ENCODE measurements at places on chromosomes 3 and 15.
A peak's percentile ranks its signal among the peaks of the same experiment; 100 is the strongest.

DNA sequence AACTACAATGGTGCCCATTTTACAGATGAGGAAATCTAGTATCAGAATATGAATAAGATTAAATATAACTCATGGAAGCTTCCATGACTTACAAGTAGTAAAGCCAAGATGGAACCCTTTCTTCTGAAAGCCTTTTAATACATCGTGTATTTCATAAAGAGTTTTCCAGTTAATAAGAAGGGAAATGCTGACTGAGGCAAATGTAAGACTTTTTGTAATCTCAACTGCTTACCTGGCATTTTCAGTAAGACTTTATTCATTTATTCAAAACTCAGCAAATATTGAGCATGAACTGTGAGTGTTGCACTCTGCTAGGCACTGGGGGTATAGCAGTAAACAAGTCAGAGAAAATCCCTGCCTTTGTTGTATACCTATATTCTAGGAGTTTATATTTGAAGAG lies 256.4 kb upstream of the THRB start:
- DNase-seq: no peak

DNA sequence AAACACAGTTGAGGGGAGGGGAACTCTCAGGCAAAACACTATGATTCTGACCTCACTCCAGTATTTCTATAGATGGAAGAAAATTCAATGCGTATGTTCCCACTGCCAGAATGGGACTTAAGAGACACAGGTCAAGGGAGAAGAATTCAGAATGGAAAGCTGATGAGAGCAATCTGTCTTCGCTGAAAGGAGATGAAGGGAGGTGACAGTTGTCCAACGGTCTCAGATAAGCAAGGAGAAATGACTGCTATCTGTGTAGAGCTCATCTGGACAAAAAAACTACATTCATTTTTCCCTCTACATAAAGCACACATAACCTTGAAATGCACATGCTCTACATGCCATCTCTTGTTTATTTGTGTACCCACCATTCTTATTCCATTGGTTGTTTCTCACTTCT lies 405.1 kb downstream of the LSAMP start:
- no peak for DNase-seq

DNA sequence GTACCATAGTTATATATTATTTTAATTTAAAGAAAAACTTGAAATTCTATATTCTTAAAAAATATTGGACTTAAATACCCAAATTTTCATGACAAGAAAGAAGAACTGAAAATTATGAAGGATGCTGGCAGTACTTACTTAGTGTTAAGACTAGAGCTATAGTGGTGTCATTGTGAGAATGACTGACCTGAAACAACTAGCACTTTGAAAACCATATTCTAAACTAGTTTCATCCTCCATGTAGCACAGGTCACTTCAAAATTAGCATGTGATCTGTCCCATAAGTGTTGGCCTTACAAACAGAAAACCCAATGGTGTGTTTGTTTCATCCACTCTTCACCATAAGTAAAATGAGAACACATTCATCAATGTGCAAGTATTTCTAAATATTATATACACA lies 208.6 kb downstream of the ZIC4 start:
- no peak for DNase-seq

DNA sequence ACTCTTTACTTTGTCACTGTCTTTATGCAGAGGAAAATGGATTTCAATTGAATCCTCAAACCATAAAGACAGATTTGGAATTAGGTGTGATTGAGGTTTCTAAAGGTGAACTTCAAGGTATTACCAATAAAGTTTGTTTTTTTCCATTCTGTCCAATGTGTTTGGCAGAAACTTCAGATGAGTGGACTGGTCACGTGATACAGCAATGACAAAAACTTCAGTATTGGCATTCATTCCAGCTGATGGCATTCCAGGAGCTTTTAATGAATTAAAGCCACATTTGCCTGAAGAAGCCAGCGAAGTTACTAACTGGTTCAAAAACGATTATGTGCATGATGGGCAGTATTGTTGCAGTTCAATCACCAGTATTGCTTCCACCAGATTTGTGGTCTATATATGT lies 4.5 kb upstream of the MASP1 start:
- no peak for DNase-seq

DNA sequence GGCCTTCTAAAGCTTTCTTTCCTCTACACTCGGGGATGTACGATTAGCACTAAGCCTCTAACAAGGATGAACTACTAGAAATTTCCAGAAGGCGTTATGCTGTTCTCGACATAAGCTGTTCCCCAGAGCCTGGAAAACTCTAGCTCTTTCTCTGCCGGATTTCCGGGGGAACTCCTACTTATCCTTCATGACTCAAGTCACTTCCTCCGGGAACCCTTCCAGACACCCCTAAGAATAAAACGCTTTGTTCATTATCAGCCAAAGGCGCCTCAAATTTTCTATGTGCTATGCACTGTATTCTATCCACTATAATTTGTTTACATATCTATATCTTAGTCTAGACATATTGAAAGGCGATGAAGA lies 455 bp upstream of the SNAP23 start:
- peak; percentile 49 for DNase-seq

DNA sequence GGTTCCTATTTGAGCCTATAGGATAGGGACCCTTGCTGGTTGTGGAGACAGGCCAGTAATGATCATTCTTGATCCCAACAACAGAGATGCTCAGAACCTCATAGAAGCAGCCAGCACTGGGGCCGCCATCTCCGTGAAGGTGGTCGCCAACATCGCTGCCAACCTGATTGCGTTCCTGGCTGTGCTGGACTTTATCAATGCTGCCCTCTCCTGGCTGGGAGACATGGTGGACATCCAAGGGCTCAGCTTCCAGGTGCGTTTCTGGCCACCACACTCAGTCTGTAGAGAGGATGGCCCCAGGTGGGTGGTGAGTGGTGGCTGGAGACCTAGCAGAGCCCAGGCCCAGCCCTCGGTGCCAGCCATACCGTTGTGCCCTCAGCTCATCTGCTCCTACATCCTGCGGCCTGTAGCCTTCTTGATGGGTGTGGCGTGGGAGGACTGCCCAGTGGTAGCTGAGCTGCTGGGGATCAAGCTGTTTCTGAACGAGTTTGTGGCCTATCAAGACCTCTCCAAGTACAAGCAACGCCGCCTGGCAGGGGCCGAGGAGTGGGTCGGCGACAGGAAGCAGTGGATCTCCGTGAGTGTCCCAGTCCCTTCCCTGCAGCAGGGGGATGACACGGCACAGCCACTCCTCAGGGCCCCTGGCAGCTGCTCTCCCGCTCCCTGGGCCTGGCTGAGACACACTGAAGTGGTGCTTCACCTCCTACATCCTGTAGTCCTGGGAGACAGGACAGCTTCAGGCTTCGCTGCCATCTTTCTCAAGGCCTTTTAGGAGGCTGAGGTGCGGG lies 46.5 kb upstream of the PDE8A start:
- no peak for DNase-seq

- no peak for DNase-seq
These were observed 96.8 kb downstream of the BBX start for GRCh38 chr3:107619549-107619948.

DNA sequence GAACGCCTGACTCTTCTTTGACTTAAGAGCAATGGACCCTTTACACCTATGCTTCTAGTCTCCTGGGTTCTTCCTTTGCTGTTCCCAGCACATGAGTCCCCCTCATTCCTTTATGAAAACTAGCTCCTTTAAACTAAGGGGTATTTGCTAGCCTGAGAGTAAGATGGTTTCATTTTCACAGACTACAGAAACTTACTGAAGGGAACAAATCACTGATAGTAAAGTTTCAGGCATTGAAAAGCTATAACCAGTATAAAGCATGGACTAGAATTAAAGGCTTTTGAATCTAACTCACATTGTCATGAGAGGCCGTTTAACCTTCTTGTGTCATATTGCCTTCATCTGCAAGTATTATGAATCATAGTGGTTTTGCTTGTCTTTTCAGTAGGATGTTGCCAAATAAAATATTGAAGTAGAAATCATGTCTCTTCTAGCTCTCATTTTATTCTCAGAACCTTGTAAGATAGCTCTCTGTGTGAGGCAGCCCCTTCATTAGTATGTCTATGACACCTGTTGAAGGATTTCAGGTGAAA lies 765.9 kb downstream of the NR2F2 start:
- DNase-seq: no peak

- no peak for DNase-seq
These were observed 9.0 kb upstream of the GNB4 start for GRCh38 chr3:179460260-179460659.

DNA sequence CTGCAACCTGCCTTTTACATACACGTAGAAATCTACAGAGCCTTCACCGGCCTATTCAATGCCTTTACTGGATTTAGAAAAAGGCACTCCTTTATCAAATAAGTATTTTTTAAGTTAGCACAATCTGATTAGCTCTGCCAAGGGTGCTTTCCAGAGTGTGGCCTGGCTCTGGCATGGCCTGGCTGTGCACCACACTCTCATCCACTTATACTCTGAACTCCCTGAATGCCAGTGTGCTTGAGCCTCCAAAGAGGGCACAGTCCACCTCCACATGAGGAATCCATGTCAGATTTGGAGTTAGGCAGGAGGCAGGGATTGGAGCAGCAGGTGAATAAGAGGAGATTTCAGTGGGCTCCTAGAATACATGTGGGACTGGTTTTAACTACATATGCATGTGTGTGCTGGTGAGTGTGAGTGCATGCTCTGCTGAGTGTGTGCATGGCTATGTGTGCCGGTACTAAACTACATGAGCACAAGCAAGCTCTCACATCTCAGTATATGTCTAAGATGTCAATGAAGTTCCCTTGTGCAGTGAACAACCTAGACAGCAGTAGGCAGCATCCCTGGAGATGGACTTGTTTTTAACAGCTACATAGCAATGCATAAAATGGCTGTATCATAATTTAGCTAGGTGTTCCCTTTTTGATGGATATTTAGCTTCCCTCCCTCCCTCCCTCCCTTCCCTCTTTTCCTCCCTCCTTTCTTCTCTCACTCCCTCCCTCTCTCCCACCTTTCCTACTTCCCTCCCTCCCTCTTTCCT lies 17.8 kb upstream of the ZFAND6 start:
- no peak for DNase-seq

DNA sequence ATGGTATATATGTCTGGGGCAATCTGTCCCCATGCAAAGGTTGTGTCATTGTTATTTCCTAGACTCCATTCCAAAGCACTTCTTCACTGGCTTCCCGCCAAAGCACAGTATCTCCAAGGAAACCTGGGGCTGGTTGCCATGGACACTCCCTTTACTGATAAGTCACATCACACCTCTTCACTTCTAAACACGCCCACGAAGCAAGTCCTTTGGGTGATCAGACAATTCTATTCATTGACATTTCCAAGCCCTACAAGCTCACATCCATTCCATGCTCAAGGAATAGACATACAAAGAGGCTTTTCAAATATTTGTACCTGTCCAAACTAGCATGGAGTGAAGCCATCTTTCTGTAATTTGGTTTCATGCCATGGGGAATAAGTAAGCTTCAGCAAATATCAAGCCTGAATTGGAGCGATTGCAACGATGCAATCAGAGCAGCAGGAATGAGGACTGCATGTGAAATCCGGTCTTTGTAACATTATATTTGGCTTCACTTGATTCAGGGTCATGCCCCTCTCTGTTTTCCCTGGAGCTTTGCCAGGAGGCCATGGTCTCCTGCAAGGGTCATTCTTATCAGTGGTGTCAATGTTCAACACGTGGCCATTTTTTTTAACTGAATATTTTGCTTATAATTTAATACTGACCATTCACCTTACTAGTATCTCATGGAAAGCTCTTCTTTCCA lies 201.6 kb upstream of the TMC3 start:
- DNase-seq: no peak

- no peak for DNase-seq
These were observed 705 bp downstream of the NIPA2 start for GRCh38 chr15:22839046-22839695.

- no peak for DNase-seq
These were observed 45.4 kb downstream of the PDE8A start for GRCh38 chr15:85027033-85027380.

GRCh38 chr3:183131186-183131725 lies 31.3 kb downstream of the LAMP3 start:
- DNase-seq: no peak

- peak; percentile 56 for DNase-seq
These were observed 181.0 kb downstream of the UACA start for GRCh38 chr15:70582143-70582945.

DNA sequence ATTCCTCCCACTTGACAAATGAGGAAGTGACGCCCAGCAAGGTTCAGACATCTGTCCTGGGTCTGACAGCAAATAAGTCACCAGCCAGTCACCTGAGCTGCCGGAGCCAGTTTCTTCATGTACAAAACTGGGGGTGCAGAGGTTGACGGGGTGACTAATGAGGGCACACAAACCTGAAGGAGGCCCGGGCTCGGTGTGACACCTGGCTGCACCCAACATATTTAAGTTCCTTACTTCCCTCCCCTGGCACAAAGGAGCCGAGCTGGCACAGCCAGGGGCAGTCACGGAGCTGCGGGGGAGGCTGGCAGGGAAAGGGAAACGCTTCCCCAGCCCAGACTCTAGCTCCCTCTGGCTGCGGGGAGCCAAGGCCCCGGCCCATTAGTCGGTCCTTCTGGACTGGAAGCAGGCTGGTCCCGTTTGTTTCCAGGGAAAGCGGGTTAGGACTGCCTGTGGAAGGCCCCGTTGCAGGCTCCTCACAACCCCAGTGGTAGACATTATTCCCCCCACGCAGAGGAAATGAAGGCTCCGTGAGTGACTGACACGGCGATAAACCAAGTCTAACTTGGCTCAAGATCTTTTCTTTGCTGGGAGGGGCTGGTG lies 2.3 kb downstream of the FBXL22 start:
- DNase-seq: peak; percentile 53

GRCh38 chr3:55164191-55164590 lies 236.3 kb upstream of the LRTM1 start:
- DNase-seq: no peak

GRCh38 chr15:66946578-66947164 lies 118.7 kb upstream of the SMAD3 start:
- peak; percentile 76 for DNase-seq
